ENCODE measurements at places on chromosomes 6 and 20. TPM values are rescaled to one million over a fixed set of nuclear protein-coding genes. Genes with fewer than 3 reads are reported as not detected.

CYP39A1 gene
- total RNA-seq: 0.54 TPM

TRIM31 gene
- total RNA-seq: not detected

DSP gene
- total RNA-seq: 104 TPM

RIPOR2 gene
- 0.44 TPM for total RNA-seq

ZNF311 gene
- total RNA-seq: not detected

MYT1 gene
- total RNA-seq: 7.1 TPM

RREB1 gene
- total RNA-seq: 47.9 TPM

ZNF512B gene
- 10.3 TPM for total RNA-seq

EFCAB8 gene
- total RNA-seq: 0.42 TPM

EMILIN3 gene
- total RNA-seq: not detected

GPSM3 gene
- 1.2 TPM for total RNA-seq

PLA2G7 gene
- total RNA-seq: 2.8 TPM

GRCh38 chr6:87213364-87213763, 58.0 kb downstream of the ZNF292 start:
- peak; percentile 7 for DNase-seq
- peaks cover 6% of the 10 kb centered on the region for H3K36me3 ChIP-seq
- H3K27ac ChIP-seq: no peak overlapping the region
- no peak overlapping the region for H3K4me3 ChIP-seq
- H3K27me3 ChIP-seq: no peaks in the 10 kb centered on the region

- DNase-seq: no peak
- H3K36me3 ChIP-seq: no peaks in the 10 kb centered on the region
- no peak overlapping the region for H3K27ac ChIP-seq
- H3K4me3 ChIP-seq: no peak overlapping the region
- no peaks in the 10 kb centered on the region for H3K4me1 ChIP-seq
Observed at GRCh38 chr20:60637801-60638200, 614.3 kb upstream of the CDH4 start.

GRCh38 chr20:48668451-48668946, 159.3 kb downstream of the PREX1 start:
- no peak for DNase-seq
- no peaks in the 10 kb centered on the region for H3K36me3 ChIP-seq
- H3K4me3 ChIP-seq: no peak overlapping the region
- no peak overlapping the region for H3K27ac ChIP-seq
- H3K27me3 ChIP-seq: no peaks in the 10 kb centered on the region

DNA sequence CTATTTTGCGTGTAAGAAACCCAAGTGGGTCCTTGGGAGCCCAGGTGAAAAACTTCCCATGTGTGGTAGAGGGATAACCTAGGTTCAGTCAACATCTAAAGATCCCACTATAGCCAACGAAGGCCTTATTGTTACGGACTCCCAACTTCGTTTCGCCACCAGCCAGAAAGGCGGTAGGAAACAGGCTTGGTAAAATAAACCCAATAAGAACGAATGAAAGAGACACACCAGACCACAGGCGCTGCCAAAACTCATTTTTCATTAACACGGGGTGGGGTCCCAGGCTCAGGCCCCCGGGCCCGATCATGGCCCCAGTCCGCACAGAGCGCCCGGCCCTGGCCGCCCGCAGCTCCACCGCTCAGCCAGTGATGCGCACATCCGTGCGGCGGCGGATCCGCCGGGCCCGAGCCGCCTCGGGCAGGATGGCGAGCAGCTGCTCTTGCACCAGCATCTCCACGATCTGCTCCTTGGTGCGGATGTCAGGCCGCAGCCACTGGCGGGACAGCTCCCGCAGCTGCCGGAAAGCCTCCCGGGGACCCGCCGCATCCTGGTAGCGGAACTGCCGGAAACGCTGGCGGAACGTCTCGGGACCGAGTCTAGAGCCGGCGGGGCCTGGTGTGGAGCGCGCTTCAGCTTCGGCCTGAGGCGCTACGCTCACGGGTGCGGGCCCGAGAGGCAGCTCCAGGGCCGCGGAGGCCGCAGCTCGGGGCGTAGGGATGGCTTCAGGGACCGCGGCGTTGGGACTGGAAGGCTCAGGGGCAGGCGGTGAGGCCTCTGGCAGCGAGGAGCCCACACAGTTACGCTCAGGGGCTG, 709 bp downstream of the SCAND1 start:
- no peaks in the 10 kb centered on the region for H3K27me3 ChIP-seq
- H3K4me1 ChIP-seq: peaks cover 6% of the 10 kb centered on the region
- peak overlapping the region; percentile 99 for H3K27ac ChIP-seq
- no peak for DNase-seq

DNA sequence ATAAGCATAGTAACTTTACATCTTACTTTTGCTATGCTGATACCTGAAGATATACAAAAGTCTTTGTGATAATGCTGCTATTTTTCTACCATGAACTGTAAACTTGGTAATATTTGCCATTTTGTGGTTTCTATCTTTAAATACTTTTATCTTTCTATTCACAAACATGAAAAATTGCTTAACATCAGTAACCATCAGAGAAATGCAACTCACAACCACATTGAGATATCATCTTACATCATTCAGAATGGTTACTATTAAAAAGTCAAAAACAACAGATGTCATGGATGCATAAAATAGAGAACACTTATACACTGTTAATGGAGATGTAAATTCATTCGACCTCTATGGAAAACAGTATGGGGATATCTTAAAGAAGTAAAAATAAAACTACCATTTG, 112.0 kb downstream of the TRDN start:
- H3K4me1 ChIP-seq: no peaks in the 10 kb centered on the region
- H3K4me3 ChIP-seq: no peak overlapping the region

GRCh38 chr6:125597411-125598253, 151.8 kb upstream of the HEY2 start:
- no peak for DNase-seq
- no peak overlapping the region for H3K4me3 ChIP-seq
- no peaks in the 10 kb centered on the region for H3K4me1 ChIP-seq

- no peak overlapping the region for H3K27ac ChIP-seq
- H3K27me3 ChIP-seq: peaks cover 31% of the 10 kb centered on the region
- H3K4me3 ChIP-seq: no peak overlapping the region
Observed at GRCh38 chr6:35208419-35208818, 5.3 kb upstream of the SCUBE3 start.

GRCh38 chr6:36678488-36679042, at the start of gene CDKN1A:
Gene CDKN1A, plus strand, starts transcription at chr6:36678714. Its CDS starts 5,388 bp downstream, at chr6:36684102.
- H3K4me1 ChIP-seq: peaks cover 74% of the 10 kb centered on the region
- H3K4me3 ChIP-seq: peak within 1 kb of the TSS; percentile 81
- peak; percentile 68 for DNase-seq
- H3K27me3 ChIP-seq: no peaks in the 10 kb centered on the region

DNA sequence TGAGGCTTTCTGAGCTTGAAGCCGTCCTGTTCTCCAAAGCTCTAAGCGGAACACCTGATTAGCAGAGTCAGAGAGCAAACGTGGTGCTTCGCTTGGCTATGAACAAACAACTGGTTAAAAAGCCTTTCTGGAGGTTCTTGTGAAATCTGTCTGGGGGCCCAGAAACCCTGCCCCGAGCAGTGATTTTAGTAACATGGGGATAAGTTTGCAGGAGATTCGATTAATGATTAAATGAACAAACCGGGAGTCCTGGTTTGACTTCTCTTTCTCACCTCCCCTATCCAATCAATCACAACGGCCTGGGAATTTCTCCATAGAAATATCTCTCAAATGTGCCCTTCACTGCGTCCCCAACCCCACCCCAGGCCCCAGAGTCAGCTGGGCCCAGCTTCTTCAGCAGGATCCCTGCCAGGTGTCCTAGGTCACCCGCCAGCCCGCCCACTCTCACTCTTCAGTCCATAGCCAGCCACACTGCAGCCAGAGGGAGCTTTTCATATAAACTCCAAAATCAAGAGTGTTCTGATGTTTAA, 43.6 kb downstream of the ZDHHC14 start:
- H3K36me3 ChIP-seq: no peaks in the 10 kb centered on the region
- no peaks in the 10 kb centered on the region for H3K27me3 ChIP-seq
- no peak overlapping the region for H3K27ac ChIP-seq
- peaks cover 25% of the 10 kb centered on the region for H3K4me1 ChIP-seq
- no peak for DNase-seq

DNA sequence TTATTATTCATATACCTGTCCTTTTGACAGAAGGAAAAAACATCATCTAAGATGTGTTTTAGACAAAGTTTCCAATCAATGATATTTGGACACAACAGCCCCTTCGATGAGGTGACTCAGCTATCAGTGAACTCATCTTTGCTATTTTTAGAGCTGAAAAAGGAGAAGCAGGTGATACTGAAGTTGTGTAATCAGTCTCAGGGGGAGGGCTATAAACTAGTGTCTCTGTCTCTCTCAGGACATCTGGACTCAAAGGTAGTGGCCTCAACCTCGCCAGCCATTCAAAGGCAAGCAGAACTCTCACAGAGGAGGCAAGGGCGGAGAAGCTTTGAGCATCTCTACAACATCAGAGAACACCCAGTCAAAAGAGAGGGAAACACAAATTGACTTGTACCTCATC, 135.4 kb downstream of the BFSP1 start:
- H3K27me3 ChIP-seq: peaks cover 52% of the 10 kb centered on the region
- H3K4me3 ChIP-seq: no peak overlapping the region
- peaks cover 6% of the 10 kb centered on the region for H3K4me1 ChIP-seq
- H3K36me3 ChIP-seq: no peaks in the 10 kb centered on the region
- no peak for DNase-seq

DNA sequence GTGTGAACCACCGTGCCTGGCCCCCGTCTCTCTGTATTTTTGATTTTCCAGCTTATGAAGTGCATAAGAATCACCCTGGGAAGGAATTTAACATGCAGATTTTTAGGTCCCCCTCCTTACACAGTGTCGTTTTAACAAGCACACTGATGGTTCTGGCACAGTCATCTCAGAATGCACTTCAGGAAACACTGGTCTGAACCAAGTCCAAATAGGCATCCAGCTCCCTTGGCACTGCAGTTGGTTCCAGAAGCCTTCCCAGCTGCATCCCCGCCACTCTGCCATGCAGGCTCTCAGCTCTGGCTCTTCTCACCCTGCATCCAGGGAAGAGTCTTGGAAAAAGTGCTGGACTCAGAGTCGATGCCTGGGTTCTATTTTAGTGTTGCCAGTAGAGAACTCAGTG, 20.1 kb downstream of the RIPOR2 start:
- no peaks in the 10 kb centered on the region for H3K4me1 ChIP-seq
- H3K27me3 ChIP-seq: no peaks in the 10 kb centered on the region
- no peak for DNase-seq
- no peak overlapping the region for H3K4me3 ChIP-seq
- no peak overlapping the region for H3K27ac ChIP-seq
- no peaks in the 10 kb centered on the region for H3K36me3 ChIP-seq

DNA sequence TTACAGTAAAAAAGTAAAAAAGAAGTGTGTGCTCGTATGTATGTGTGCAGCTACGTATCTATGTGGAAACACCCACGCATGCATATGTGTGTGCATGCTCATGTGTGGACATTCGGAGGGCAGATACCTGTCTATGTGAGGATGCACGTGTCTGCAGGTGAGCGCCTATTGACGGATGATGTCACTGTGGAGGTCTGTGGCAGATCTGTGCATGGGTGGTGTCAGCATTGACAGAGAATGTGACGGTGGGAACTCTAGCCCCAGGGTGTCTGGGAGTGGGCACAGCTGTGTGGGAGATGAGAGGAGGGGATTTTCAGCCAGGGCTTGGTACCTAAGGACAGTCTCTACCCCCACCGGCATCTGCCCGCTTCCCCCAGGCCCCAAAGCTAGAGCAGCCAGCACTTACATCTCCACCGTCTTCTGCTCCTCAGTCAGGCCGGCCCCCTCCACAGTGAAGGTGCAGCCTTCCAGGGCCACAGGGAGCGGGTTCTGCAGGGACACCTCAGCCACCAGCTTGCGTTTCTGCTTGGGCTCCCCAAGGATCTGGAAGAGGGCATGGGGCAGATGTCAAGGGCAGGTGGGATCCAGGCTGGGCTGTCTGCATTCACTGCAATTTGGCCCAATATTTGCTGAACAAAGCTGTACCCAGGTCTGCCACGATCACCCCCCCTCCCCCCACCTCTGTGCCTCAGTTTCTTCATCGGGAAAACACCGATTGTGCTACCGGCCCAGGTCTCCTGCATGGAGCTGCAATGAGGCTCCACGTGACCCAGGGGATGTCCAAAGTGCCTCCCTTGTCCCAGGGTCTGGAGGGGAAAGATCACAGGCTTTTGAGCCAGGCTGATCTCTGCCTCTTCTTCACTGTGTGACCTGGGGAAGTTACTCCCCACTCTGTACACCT, 34.1 kb downstream of the TGM2 start:
- peaks cover 36% of the 10 kb centered on the region for H3K4me1 ChIP-seq
- H3K27ac ChIP-seq: no peak overlapping the region
- DNase-seq: no peak
- no peak overlapping the region for H3K4me3 ChIP-seq

- no peaks in the 10 kb centered on the region for H3K36me3 ChIP-seq
- no peak for DNase-seq
- H3K27ac ChIP-seq: no peak overlapping the region
Observed at GRCh38 chr6:156978948-156979347, 201.8 kb downstream of the ARID1B start.

- H3K36me3 ChIP-seq: no peaks in the 10 kb centered on the region
- H3K4me3 ChIP-seq: no peak overlapping the region
- DNase-seq: no peak
Observed at GRCh38 chr6:38843798-38844197, 128.7 kb downstream of the DNAH8 start.

DNA sequence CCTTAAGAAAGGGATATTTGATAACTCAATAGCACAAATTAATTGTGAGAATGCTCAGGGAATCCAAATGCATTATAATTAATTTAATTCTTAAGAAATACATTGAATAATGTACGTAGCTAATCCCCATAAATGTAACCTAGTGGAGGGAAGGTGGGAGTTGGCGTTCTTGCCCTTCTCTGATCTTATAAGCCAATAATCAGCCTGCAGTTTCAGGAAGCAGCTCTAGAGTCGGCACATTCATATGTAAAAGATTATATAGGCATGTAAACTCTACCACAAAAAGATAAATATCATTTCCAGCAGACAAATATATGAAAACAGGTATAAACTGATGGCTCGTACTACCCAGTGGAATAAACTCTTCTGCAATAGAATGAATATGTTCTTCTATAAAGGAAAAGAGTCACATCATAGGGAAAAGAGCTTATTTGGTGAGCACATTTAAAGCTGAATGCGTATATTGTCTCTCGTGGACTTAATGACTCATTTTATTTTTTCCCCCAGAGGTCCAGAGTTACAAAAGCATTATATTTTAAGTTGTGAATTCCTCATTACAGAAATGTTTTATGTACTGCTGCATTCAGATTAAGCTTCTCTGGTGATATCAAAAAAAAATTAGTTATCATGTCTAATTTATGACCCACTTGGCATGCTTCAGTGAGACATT, 112.2 kb downstream of the TFAP2A start:
- no peaks in the 10 kb centered on the region for H3K27me3 ChIP-seq
- no peak overlapping the region for H3K27ac ChIP-seq
- DNase-seq: no peak
- H3K4me3 ChIP-seq: no peak overlapping the region
- peaks cover 3% of the 10 kb centered on the region for H3K4me1 ChIP-seq

- H3K4me3 ChIP-seq: no peak overlapping the region
- H3K36me3 ChIP-seq: no peaks in the 10 kb centered on the region
- no peak for DNase-seq
- no peaks in the 10 kb centered on the region for H3K27me3 ChIP-seq
Observed at GRCh38 chr6:50935442-50935841, 116.8 kb downstream of the TFAP2B start.

- H3K27me3 ChIP-seq: no peaks in the 10 kb centered on the region
- no peak for DNase-seq
- no peaks in the 10 kb centered on the region for H3K36me3 ChIP-seq
- H3K27ac ChIP-seq: no peak overlapping the region
Observed at GRCh38 chr6:25842526-25842925, 10.7 kb upstream of the SLC17A1 start.

- H3K4me1 ChIP-seq: peaks cover 18% of the 10 kb centered on the region
- H3K27ac ChIP-seq: no peak overlapping the region
- H3K36me3 ChIP-seq: no peaks in the 10 kb centered on the region
Observed at GRCh38 chr6:28751963-28752350, 171.8 kb downstream of the TRIM27 start.

GRCh38 chr20:25318471-25319240, 70.8 kb downstream of the PYGB start:
- H3K4me1 ChIP-seq: no peaks in the 10 kb centered on the region
- H3K36me3 ChIP-seq: no peaks in the 10 kb centered on the region
- H3K4me3 ChIP-seq: no peak overlapping the region

All from HCT116 (cell line).